ENCODE measurements at places on chromosomes 5 and 9. TPM values are rescaled to one million over a fixed set of nuclear protein-coding genes. Genes with fewer than 3 reads are reported as not detected.

The SLC2A6 gene
- total RNA-seq = 2.7 TPM

The ADAM19 gene
- 4.2 TPM for total RNA-seq

The OXCT1 gene
- 10.7 TPM for total RNA-seq

DNA sequence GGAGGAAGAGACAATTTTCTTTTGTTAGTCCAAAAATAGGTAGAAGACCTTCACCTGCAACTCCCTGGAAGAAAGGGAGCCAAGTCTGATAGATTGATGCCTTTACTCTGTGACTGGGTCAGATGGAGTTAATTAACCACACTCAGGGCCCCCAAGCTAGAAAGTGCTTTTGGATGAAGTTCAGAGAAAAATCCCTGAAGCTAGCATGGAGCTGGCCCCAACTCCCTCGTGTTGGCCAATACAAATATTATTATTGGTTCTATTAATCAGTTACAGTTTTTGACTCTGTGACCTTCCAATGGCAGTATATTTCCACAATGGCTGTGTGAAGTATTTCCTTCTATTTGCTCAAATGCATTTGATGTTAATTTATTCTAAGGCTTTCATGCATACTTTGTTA, 1753.5 kb downstream of the EFNA5 start:
- H3K36me3 ChIP-seq = no peaks in the 10 kb centered on the region
- H3K27ac ChIP-seq = no peak overlapping the region
- DNase-seq = no peak

- H3K36me3 ChIP-seq = no peaks in the 10 kb centered on the region
- H3K4me3 ChIP-seq = no peak overlapping the region
- no peak overlapping the region for H3K27ac ChIP-seq
Observed at GRCh38 chr5:81579262-81579924, 171.5 kb downstream of the SSBP2 start.

- no peak for DNase-seq
- H3K4me3 ChIP-seq = no peak overlapping the region
- no peak overlapping the region for H3K27ac ChIP-seq
- H3K36me3 ChIP-seq = no peaks in the 10 kb centered on the region
- H3K27me3 ChIP-seq = no peaks in the 10 kb centered on the region
- no peaks in the 10 kb centered on the region for H3K4me1 ChIP-seq
Observed at GRCh38 chr9:17487467-17487866, 91.4 kb upstream of the SH3GL2 start.

DNA sequence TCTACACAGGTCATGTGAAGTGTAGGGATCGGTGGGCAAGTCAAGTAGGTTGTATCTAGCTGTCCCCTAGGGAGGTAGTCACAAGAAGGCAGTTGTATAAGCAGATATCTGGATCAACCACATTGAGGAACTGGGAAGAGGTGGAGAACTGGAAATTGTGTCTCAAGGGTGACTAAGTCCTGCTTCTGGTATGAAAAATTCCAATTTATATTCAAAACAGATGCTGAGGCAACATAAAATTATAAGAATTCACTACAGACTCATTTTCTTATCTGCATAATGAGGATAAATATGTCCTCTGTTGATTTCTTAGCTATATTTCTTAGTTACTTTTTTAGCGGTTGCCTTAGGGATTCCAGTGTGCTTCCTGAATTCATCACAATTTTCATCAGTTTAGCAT, 46.8 kb downstream of the GALNT12 start:
- H3K36me3 ChIP-seq = no peaks in the 10 kb centered on the region
- no peak overlapping the region for H3K27ac ChIP-seq
- no peaks in the 10 kb centered on the region for H3K4me1 ChIP-seq
- DNase-seq = no peak
- H3K27me3 ChIP-seq = no peaks in the 10 kb centered on the region

GRCh38 chr5:157835041-157835440, 23.9 kb downstream of the CLINT1 start:
- DNase-seq = no peak
- H3K36me3 ChIP-seq = no peaks in the 10 kb centered on the region
- H3K27me3 ChIP-seq = no peaks in the 10 kb centered on the region
- no peak overlapping the region for H3K4me3 ChIP-seq

DNA sequence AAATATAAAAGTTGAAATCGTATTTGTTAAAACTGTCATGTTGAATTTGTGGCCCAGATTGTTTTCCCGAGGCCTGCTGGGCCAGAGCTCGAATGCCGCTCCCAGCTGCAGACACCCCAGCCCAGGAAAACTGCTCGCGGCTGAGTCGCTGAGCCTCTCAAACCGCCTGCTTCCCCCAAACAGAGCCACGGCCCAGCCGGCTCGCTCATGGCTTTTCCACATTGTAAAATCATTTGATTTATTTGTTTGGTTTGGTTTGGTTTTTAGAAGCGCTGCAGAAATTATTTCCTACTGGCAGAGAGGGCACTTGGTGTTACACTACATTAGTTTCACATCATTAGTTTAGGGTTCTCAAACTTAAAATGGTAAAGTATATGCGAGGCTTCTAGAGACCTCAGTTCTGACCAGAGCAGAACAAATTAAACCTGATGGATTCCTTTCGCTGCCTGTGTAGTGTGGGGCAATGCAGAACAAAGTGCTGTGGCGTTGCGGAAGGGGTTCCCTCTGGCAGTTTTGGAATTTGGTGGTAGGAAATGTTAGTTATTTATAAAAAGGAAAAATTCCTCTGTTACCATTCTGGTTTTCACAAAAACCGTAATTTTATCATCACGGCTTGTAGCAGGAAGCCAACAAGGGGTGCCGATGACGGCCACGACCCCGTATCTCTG, 156.5 kb upstream of the PITX1 start:
- H3K4me3 ChIP-seq = peak overlapping the region; percentile 74
- peaks cover 4% of the 10 kb centered on the region for H3K4me1 ChIP-seq
- no peaks in the 10 kb centered on the region for H3K27me3 ChIP-seq
- DNase-seq = no peak

DNA sequence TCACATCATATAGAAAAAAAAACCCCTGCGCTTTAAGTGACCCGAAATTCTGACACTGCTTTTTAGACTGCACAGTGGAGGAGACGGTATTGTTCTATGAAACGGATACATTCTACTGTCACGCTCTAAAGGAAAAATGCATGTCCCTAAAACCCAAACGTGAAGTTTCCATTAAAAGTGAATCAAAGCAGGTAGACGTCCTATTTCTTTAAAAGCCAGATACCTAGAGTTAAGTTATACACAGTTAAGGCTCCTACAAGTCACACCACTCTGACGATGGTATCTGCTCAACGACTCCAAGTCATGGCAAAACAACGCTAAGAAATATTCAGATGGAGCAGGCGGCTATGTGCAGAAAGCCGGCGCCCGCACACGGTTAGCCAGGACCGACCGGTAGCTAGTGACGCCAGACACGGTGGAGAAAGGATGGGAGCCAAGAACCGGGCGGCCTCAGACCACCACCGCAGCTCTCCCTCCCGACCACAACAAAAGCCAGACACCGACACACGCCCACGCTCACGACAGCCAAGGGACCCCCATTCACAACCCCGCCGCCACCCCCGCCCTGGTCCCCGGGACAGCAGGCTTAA, 734 bp downstream of the SKP1 start:
- H3K27ac ChIP-seq = peak overlapping the region; percentile 100
- DNase-seq = no peak
- H3K27me3 ChIP-seq = no peaks in the 10 kb centered on the region
- no peaks in the 10 kb centered on the region for H3K36me3 ChIP-seq

- DNase-seq = no peak
- H3K27ac ChIP-seq = no peak overlapping the region
- no peak overlapping the region for H3K4me3 ChIP-seq
- no peaks in the 10 kb centered on the region for H3K36me3 ChIP-seq
Observed at GRCh38 chr9:26682041-26682440, 210.6 kb downstream of the CAAP1 start.

DNA sequence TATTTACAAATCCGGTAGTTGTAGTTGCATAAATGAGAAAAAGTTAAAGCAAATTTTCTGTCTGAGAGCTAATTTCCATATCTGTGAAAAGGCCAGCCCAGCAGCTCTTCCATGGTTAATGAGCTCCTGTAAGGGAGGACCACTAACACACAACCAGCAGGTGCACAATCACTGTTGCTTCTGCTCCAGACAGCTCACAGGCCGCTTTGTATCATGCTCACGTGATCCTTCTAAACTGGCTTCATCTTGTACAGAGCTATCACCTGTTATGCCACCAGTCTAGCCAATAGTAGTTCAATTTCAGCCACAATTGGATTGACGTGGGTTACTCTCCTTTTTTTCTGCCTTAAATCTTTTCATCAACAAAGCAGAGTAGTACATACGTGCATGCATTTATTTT, 38.3 kb upstream of the FBXL17 start:
- peaks cover 3% of the 10 kb centered on the region for H3K4me1 ChIP-seq
- no peak for DNase-seq
- no peaks in the 10 kb centered on the region for H3K36me3 ChIP-seq
- H3K27ac ChIP-seq = no peak overlapping the region
- H3K27me3 ChIP-seq = no peaks in the 10 kb centered on the region

All from psoas muscle (tissue), 8 donors.